ENCODE measurements at places on chromosomes 5 and 9.

GRCh38 chr5:149771216-149771980 lies 41.3 kb downstream of the PPARGC1B start:
- no peak for DNase-seq

DNA sequence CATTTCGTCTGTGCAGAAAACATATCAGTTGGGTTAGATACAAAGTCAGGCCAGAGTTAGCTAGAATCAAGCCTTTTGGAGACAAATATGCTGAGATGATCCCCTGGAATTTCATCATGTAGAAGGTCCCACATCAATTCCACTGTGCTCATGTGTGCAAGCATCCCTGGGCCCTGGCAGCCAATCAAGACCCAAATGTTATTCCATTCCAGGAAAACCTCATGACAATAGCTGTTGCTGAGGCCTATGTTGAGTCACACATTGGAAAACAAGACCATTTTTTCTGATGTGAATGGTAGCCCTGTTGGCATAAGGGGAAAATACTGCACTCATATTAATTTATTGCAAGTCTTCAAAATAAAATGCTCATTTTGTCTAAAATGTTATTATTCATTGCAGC lies 11.5 kb downstream of the SPOCK1 start:
- DNase-seq, result no peak

DNA sequence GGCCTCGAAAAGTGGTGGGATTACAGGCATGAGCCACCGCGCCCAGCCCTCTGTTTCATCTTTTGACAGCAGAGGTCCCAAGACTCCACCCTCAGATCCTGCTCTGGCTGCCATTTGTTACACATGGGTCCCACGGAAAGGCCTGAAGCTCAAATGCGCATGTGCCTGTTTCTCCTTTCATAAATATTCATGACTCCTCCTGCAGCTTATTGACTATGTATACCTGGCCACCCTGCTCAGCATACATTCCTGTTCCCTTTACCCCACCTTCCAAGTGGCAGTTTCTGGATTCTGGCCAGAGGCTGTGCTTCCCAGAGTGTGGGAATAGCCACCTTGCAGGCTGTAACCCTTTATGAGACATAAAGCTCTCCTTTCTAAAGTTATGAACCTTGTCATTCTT lies 46.5 kb downstream of the AUH start:
- no peak for DNase-seq

- DNase-seq, result no peak
Observed at GRCh38 chr9:8252445-8252844, 452.9 kb upstream of the DMAC1 start.

- no peak for DNase-seq
Observed at GRCh38 chr5:180704362-180704761, 35.5 kb downstream of the OR2Y1 start.

DNA sequence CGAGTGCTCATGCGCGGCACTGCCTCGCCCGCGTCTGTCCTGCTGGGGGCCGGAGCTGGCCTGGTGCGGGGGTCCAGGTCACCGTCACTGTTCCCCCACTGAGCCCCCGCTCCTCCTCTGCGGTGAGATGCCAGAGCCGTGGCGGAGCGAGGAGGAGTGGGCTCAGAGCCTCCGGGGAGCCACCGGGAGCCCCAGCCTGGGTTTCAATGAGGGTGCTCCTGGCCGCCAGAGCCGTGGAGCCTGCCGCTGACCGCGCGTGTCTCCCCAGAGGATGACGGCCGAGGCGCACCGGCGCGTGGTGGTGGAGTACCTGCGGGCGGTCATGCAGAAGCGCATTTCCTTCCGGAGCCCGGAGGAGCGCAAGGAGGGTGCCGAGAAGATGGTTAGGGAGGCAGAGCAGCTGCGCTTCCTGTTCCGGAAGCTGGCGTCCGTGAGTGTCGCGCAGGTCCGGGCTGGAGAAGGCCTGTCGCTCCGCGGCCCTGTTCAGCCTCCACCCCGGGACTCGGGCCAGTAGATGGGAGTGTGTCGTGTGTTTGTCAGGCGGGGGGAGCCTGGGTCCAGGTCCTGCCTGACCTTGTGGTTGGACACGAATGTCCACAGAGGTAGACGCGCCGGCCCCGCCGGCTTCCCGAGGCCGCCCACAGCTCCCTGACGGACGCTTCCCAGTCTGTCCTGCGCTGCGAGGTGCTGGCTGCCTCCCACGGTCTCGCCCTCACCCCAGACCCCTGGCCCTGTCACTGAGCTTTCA lies 22.0 kb downstream of the EXOC3 start:
- no peak for DNase-seq

DNA sequence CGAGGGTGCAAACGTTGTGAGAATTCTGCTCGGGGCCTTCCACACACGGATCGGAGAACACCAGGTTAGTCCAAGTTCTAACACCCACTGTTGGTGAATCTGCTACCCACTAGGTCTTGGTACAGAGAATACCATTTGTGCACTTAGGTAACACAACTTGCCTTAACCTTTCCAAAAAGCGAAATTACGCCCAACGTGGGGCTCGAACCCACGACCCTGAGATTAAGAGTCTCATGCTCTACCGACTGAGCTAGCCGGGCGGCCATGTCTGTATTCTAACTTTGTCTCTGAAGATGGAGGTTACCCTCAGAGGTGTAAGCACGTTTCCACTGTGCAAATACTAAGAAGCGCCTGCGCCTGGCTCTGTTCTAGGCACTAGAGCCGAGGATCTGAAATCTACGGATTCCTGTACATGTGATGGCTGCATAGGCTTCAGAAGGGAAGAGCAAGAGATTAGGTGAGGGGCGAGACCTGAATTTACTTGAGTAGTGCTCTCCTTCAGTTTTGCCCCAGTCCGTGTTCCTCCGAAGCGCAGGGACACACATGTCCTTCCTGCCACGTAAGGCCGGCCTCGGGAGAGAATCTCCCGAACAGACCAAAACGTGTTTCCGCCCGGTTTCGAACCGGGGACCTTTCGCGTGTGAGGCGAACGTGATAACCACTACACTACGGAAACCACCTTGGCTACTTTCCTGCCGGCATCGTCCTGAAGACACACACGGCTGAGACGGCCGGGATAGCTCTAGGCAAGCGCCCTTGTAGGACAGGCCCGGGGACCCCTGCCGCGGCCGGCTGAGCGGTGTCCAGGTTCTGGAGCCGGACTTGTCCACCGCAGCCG lies 1.1 kb upstream of the TRIM41 start:
- DNase-seq, result peak; percentile 92

DNA sequence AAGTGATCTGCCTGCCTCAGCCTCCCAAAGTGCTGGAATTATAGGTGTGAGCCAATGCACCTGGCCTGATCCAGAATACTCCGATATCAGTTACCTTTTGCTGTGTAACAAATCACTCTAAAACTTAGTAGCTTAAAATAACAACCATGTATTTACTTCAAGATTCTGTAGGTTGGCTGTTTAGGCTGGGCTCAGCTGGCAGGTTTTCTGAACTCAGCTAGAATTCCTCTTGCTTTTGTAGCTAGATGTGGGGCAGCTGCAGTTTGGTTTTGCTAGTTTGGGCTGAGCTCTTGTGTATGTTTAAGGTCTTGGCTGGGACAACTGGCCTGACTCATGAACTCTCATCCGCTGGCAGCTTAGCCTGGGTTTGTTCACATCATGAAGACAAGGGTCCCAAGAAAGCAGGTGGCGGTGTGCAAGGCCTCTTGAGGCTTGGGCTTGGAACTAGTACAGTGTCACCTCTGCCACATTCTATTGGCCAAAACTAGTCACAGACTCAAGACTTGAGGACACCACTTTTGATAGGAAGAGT lies 138.3 kb upstream of the SHB start:
- no peak for DNase-seq

All from activated CD8-positive, alpha-beta memory T cell treated with anti-CD3 and anti-CD28 coated beads for 1 hour (primary cell).